ENCODE measurements at places on chromosomes 1 and 21.

DNA sequence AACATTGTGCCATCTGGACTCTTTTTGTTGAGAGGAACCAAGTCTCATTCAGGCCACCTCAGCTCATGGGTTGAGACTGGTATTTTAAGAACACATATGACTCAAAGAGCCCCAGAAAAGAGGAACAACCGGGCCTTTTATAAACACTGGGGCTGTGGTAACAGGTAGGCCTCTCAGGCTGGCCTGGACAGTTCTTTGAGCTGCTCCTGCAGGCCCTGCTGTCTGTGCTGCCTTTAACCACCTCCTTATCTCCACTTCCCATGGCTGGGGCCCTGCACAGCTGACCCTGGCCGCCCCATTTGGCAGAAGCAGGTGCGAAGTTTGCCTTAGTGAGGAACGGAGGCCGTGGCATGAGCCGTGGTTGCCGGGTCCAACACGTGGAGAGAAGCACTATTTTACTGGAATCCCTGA lies 163.3 kb downstream of the RHOU start:
- peak; percentile 34 for DNase-seq

GRCh38 chr1:229434005-229434640 lies at the start of gene ACTA1:
ACTA1 (minus strand) TSS chr1:229434094; CDS start chr1:229433115, 979 bp downstream.
- peak; percentile 78 for DNase-seq

GRCh38 chr1:198238121-198238520 lies 81.3 kb downstream of the NEK7 start:
- DNase-seq = no peak

- no peak for DNase-seq
Measured at GRCh38 chr1:214658785-214659184, 55.8 kb downstream of the CENPF start.

- DNase-seq = no peak
Measured at GRCh38 chr21:35036465-35037383, 12.4 kb downstream of the RUNX1 start.

- DNase-seq = no peak
Measured at GRCh38 chr21:43754948-43755781, 20.9 kb downstream of the CSTB start.

- DNase-seq = no peak
Measured at GRCh38 chr1:98929437-98929836, 75.2 kb downstream of the PLPPR5 start.

- DNase-seq = no peak
Measured at GRCh38 chr1:232260861-232261260, 369.1 kb downstream of the SIPA1L2 start.

- DNase-seq = no peak
Measured at GRCh38 chr1:99110140-99111041, 105.7 kb upstream of the PLPPR5 start.

DNA sequence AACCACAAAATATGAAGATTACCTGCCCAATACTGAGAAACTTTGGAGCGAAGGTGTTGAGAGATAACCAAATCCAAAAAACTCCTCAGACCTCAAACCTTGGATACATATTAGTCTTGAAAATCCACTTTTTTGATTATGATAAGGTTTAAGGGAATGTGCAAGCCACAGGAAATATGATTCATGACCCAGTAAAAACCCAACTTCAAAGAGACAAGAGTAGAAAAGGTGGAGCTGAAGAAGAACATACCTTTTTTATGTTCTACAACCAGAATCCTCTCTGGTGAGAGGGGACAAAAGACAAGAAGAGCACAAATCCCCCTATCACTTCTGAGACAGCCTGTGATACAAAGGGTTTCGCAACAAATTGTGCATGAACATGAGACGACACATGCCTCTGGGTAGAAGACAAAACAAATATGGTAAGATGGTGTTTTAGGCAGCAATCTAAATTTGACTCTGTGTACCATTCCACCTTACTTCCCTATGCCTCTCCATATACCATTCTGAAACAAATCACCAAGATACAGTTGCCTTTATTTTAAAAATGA lies 37.3 kb downstream of the COL24A1 start:
- DNase-seq = no peak

- DNase-seq = no peak
Measured at GRCh38 chr1:243746751-243747150, 103.3 kb downstream of the AKT3 start.

DNA sequence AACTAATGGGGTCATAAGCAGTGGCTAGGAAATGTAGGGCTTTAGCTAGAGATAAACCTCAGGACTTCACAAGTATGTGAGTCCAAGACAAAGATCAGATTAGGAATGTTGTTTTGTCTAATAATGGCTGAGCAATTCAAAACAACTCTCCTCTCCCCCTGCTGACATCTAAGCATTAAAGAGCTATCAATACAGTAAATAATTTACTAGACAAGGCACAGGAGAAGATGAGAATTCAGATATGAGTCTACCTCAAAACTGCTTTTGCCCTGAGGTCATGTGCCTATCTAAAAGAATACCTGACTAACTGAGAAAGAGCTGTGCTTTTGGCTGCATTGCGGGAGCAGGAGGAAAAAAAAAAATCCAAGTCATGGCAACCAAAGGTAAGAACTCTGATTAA lies 86.8 kb downstream of the SPATA17 start:
- DNase-seq = no peak

DNA sequence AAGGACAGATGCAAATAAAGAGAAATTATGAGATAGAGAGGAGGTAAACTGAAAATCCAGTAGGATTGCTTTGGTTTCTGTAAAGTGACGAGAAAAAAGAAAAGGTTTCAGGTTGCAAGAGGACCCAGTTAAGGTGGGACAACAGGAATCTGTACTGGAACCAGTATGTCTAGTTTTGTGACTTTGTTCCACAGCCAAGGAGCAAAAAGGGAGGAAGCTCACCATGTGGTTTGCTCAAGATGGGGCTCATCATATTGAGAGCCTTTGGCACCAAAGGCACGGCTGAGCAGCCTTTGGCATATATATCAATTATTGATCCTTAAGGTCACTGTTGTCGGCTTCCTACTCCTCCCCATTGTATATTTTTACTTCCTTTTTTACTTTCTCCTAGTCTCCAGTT lies 1.8 kb upstream of the ZDHHC18 start:
- DNase-seq = no peak

DNA sequence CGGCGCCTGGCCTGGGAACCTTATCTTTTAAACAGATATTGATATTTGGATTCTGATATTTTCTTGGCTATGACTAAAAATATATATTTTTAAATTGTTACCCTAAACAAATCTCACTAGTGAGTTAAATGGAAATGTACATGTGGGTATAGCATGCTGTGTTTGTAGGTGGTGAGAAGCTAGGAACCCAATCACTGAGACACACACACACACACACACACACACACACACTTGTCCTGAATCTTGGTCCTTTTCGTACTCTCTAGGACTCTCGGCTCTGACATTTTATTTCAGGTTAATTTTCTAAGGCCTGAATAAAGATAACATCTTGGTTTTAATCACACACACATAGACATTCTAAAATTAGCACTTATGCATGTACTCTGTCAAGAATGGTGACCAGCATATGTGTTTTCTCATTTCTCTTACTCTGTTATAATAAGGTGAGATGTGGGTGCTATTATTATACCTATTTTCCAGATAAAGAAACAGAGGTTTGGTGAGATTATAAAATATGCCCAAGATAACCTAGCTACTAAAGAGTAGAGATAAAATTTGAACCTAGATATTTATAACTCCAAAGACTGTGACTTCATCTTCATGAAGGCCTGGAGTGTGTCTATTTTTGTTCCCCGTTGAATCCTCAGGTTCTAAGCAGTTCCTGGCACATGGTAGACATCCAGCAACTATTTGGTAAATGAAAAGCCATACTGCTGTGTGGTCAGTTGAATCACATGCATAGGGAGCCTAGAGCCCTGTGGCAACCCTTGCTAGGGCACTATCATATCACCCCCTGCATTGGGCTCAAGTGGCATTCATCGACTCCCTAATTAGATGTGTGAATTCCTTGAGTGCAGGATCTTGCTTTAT lies 85.0 kb upstream of the RAB3GAP2 start:
- DNase-seq = no peak

- no peak for DNase-seq
Measured at GRCh38 chr21:37742532-37742931, 173.7 kb downstream of the KCNJ6 start.

DNA sequence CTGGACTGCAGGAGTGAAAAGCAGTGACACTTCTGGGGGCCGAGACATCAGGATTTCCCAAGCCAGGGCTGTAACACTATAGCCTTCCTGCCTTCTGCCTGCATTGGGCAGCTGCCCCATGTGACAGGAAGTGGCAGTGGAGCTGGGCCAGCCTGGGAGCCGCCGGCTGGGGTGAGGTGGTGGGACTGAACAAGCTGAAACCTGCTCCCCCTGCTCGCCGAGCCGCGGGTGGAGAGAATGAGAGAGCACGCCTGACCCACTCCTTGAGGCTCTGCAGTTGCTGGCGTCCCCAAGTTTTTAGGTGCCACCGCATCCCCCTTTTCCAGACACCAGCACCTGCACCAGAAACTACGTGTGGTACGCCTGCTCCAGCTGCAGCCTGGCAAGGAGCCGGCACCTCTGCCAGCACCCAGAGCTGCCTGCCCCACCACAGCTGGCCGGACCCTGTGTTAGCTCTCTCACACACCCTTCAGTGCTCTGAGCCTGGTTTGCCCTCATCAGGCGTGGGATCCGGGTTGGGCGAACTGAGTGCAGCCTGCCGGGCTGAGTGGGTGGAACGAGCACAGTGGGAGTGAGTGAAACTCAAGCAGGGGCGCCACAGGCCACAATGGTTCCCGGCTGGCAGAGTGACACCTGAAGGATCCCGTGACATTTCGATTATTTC lies 119.4 kb downstream of the AKT3 start:
- no peak for DNase-seq

DNA sequence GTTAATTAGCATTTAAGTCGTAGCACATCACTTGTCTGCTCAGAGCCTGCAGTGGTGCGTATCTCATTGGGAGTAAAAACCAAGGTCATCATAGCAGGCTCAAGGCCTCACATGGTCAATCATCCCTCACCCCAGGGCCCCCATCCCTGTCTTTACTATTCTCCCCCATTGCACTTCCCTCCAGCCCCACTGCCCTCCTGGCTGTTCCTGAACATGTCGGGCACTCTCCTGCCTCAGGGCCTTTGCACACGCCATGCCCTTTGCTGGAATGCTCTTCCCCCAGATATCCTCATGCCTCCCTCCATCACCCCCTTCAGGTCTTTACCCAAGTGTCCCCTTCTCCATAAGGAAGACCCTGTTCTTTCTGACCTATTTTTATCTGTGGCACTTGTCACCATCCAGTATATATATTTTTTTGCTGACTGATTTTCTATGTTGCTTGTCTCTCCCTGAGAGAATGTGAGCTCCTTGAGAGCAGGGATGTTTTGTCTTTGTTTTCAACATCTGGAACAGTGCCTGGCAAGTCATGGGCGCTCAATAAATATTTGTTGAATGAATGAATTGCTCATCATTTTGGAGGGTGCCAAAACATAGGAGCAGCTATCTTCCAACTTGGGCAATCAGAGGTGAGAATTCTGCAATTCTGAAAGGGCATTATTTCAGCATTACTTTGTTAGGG lies 74.1 kb upstream of the POU3F1 start:
- DNase-seq = no peak

- DNase-seq = no peak
Measured at GRCh38 chr1:243842978-243843511, 7.0 kb downstream of the AKT3 start.

GRCh38 chr1:176638713-176639526 lies 175.9 kb downstream of the PAPPA2 start:
- no peak for DNase-seq

DNA sequence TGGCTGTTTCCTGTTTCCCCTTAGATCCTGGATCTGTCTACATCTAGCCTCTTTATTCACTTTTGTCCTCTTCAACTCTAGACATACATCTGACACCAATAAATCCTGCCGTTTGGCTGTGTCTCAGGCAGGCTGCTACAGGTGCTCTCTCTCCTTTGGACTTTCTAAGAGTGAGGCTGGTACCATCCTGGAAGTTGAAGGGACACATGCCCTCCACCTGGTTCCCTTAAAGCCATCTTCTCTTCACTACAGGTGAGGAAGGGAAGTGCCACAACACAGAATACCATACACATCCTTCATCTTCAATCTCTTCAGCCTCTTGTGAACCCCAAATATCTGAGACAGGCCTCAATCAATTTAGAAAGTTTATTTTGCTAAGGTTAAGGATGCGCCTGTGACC lies 137.9 kb downstream of the BACH1 start:
- no peak for DNase-seq

- no peak for DNase-seq
Measured at GRCh38 chr1:226619031-226619430, 70.5 kb downstream of the STUM start.

DNA sequence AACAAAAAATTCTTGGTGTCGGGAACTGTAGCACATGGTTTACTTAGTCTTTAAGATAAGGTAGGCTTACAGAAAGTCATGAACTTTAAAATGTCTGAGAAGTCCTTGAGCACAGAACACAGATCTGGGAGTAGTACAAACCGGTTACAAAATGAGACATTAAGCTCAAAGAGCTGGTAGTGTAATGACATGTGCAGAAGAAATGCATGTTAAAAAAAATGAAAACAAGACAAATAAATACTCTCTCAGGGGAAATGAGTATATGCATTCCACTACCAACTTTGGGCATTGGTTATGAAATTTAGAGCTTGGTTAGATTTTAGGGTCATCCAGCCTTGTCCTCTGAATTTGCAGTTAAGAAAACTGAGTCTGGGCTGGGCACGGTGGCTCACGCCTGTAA lies 91.5 kb upstream of the F3 start:
- DNase-seq = no peak

DNA sequence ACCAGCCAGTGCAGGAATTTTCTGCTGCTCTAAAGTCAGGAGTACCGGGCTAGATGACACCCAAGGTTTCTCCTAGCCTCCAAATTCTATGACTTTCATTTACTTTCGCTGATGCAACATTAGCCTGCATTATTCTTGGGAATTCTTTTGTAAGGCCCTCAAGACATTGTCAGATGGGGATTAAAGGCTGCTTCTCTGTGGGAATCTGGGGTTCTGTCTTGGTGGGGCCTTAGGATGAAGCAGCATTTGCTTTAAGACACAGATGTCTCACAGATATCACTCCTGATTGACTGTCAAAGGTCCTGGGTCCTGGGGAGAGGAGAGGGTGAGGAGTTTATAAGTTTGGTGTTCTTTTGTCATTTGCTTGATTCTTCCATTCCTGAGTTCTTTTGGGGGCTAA lies 11.6 kb downstream of the PKP1 start:
- no peak for DNase-seq

- no peak for DNase-seq
Measured at GRCh38 chr1:101733340-101733739, 263.4 kb downstream of the OLFM3 start.

- DNase-seq = no peak
Measured at GRCh38 chr1:43805340-43805739, 98.0 kb downstream of the ST3GAL3 start.
